Activated T-cell treated with anti-CD3 and anti-CD28 coated beads, Interleukin-2, amount 50 U/mL, for 72 hours (primary cell): ENCODE measurements at places on chromosomes 4 and X. TPM values are rescaled to one million over a fixed set of nuclear protein-coding genes. Genes with fewer than 3 reads are reported as not detected.

Gene USP27X
- total RNA-seq = 1.9 TPM

Gene IBSP
- not detected for total RNA-seq

Gene KCND1
- 7.6 TPM for total RNA-seq

Gene SLC9B1
- total RNA-seq = 2.5 TPM

Gene RAB33A
- 22.9 TPM for total RNA-seq

Gene AKAP4
- total RNA-seq = not detected

Gene XG
- total RNA-seq = not detected

GRCh38 chr4:21887481-21887880 is 61.1 kb downstream of the KCNIP4 start:
- DNase-seq = no peak

DNA sequence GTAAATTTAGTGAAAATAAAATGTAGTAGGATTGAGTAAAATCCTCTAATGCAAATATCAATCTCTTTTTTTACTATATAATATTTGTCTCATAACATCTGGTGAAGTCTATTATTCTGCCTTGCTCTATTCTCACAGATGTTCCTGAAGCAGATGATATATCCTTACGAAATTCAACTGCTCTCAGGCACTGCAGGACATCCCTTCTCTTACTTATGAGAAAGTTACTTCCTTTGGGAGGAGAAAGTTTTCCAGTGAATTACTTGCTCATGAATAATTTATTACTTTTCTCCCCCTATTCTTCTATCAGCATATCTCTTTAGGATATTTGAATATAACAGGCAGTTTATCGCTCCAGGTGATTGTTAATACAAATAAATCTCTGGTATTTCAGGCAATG is 75.6 kb upstream of the AGA start:
- no peak for DNase-seq

GRCh38 chr4:74578329-74578728 is 133.4 kb downstream of the AREG start:
- DNase-seq = no peak
